ENCODE measurements at places on chromosomes 4 and X.

GRCh38 chr4:100369871-100370270, 148.0 kb downstream of the EMCN start:
- DNase-seq = no peak

DNA sequence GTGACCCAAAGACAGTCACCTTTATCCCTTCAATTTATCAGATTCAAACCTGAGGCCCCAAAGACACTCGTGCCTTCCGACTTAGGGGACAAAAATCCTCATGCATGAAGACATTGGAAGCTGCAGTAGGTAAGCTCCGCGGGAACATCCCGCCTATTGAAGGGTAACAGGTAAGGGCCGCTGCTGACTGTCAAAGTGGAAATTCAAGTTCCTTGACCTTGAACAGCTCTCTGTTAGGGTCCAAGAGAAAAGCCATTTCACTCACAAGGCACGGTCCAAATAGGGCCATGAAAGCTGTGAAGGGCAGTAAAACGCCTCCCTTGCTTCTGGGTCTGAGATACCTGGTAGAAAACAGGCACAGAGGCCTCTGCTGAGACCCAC, 34.2 kb downstream of the CCDC149 start:
- DNase-seq = no peak

- no peak for DNase-seq
These were observed 214.6 kb upstream of the FAM241A start for GRCh38 chr4:111930659-111931058.

GRCh38 chr4:24799544-24800324, 4.4 kb downstream of the SOD3 start:
- DNase-seq = no peak

DNA sequence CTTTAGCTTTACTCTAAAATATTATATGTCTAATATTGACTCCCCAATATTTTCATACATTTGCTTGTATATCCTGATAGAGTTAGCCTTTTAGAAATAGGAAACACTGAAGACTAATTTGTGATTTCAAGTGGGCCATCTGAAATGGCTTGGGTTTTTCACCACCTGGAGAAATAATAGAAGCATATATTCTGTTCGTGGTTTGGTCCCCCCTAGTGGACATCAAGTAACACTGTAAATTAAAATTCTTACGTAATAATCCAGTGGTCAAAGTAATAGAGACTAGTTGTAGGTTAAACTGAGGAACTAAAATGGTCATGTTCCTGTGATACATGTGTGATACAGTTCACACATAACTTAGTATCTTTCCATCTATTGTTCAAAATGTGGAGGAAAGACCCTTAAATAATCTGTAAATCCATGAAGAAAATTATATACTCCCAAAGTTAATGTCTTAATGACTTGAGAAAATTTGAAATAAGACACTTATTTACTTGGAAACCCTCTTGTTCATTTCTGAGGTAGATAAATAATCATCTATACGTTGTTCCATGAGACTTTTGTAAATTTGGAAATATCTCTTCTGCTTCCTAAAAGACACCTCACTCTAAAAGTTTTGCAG, 79.8 kb upstream of the SMARCAD1 start:
- no peak for DNase-seq

DNA sequence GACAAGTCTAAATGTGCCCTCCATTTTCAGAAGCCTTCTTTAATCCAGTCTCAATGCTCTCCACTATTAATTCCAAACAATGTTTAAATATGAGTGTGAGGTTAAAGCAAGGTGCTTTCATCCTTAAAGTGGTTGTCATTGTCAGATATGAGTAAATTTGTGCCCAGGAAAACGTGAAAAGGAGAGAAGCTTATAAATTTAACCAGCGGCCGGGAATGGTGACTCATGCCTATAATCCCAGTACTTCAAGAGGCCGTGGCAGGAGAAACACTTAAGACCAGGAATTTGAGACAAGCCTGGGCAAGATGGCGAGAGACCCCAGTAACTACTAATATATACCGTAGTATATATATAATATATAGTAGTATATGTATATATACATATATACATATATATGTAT, 270.0 kb downstream of the ARHGAP24 start:
- no peak for DNase-seq

DNA sequence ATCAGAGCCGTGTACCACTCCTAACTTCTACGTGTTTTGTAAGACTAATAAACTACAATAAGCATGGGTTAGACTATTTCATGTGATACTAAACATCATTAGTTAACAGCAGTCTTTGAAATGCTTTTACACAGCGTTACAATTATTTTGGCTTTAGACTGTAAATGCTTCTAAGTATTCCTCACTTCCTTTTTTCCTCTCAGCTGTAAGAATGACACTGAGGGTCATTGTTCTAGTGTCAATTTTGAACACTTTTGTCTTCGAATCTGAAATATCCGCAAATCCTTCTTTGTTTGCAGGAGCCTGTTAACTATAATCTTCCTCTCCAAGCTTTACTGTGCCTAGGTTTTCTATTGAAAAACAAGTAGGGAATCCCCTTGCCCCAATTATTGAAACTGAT, 1.5 kb downstream of the ABCE1 start:
- no peak for DNase-seq

- DNase-seq = no peak
These were observed 568.3 kb upstream of the SLIT2 start for GRCh38 chr4:19683426-19683825.

Measured in GDM1 (cell line).